ENCODE measurements at places on chromosomes 12 and 14.

DNA sequence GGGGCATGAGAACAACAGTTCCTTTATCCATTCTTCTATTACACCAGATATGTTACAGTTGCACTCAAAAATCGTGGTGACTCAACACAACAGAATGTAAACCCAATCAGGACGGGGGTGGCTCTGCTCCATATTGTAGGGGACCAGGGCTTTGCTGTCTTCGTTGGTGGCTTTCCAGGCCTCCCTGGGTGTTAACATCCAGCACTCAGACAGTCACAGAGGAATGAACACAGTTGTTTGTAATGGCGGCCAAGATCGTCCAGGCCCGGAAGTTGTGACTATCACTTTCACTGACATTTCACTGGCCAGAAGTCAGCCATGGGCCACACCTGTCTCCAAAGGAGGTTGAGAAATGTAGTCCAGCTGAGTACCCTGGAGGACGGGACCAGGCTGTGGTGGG is 204.1 kb downstream of the CACNA1C start:
- no peak for DNase-seq

GRCh38 chr14:65434216-65434850 is 21.8 kb downstream of the FUT8 start:
- DNase-seq = no peak

- peak; percentile 84 for DNase-seq
Measured at GRCh38 chr12:122895704-122896636, at the start of gene VPS37B. VPS37B (minus strand) TSS chr12:122896124; CDS start chr12:122896062, 62 bp downstream.

GRCh38 chr14:72790887-72791566 is 102.9 kb downstream of the DPF3 start:
- DNase-seq = no peak

GRCh38 chr14:73745571-73746519 is 31.7 kb upstream of the PNMA1 start:
- DNase-seq = no peak

- DNase-seq = peak; percentile 83
Measured at GRCh38 chr12:6961278-6961694, 9.2 kb downstream of the PHB2 start.

- DNase-seq = no peak
Measured at GRCh38 chr14:92040431-92041051, 682 bp upstream of the TRIP11 start.

DNA sequence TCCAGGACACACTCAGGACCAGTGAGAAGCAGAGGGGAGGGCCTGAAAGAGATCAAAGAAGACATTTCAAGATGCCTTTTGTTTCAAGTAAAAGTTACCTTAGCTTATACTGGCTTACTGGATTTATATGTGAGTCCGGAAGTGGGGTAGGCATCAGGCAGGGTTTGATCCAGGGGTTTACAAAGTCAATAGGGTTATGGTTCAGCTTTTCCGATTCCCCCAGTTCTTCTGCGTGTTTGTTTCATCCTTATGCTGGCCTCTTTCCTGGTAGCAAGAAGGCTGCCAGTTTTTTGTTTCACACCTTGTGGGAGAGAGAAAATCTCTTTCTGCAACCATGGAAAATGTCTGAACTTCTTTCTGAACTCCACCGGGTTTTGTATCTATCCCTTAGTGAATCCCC is 126.3 kb downstream of the ESRRB start:
- no peak for DNase-seq

GRCh38 chr14:61609191-61609843 is 86.0 kb upstream of the HIF1A start:
- DNase-seq = no peak

DNA sequence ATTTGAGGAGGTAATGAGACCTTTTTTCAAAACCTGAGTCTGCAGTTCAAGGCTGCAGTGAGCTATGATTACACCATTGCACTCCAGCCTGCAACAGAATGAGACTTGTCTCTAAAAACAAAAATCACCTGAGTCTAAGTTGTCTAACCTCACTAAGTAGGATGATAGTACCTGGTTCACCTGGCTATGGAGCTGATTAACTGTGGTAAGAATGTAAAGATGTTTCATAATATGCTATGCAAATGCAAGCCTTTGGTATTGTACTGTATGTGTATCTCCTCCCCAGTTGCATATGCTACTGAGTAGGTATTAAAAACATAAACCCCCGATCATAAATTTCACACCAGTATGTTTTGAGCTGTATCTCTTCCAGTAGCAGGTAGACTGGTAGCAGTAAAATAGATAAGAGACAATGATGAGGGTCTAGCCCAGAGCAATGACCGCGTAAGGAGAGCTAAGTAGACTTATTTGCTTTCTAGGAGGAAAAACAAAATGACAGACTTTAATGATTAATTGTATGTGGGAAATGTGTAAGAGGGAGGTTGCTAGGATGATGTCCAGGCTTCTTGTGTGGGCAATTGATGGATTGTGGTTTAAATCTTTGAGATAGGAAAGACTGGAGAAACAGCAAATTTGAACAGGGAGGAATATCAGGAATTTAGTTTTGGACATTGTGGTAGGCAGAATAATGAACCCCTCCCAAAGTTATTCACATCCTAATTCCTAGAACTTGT is 41.6 kb upstream of the EGLN3 start:
- DNase-seq = no peak

DNA sequence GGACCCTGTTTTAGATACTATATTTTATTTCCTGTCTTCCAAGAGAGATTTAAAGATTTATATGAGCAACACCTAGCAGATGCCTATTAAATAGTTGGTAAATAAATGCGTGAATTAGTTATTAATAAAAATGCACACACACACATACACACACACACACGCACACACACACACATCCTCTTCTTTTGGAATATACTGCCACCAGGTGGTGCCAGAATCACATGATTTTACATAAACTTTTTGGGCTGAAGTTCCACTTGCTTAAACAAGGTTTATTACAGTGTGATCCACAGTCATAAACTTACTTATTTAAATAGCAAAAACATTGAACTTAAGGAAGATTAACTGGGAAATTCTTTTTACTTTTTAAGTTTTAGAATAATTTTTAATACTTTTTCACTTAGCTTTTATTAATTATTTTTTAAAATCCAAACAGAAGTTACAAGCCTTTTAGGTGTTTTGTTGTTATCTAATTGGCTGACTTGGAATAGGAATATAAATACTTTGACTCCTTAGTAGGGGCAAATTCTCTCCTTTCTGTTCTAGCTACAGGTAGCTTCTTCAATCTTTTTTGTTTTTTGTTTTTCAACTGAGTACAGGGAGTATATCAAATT is 17.5 kb downstream of the RAD51B start:
- DNase-seq = no peak

DNA sequence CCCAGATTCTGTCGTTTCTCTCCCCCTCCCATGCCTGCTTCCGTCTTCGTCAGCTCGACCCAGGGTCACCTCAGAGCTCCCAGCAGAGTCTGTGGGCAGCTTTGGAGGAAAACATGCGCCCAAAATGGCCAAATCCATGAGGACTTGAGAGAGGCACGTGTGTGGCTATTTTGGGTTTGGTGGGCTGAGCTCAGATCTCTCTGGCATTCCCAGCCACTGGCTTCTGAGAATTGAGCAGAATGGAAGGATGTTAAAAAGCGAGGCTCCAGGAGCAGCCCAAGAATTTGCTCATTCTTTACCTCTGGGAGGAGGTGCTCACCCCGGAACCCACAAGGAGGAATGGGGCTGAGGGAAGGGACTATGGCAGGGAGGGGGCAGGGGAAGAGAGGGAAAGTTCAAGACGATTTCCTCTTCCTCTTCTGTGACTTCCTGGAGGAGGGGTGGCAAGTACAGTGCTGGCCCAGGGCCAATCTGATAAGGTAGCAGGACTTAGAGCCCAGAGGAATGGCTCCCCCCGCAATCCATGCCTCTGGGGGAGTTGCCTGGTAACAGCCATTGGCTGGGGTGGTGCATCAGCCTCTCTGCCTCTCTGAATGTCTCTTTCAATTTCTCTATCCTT is 20.1 kb downstream of the TSPAN9 start:
- DNase-seq = no peak

- no peak for DNase-seq
Measured at GRCh38 chr12:92341065-92341668, 195.5 kb upstream of the BTG1 start.

- no peak for DNase-seq
Measured at GRCh38 chr12:106999446-106999845, 12.5 kb upstream of the MTERF2 start.

DNA sequence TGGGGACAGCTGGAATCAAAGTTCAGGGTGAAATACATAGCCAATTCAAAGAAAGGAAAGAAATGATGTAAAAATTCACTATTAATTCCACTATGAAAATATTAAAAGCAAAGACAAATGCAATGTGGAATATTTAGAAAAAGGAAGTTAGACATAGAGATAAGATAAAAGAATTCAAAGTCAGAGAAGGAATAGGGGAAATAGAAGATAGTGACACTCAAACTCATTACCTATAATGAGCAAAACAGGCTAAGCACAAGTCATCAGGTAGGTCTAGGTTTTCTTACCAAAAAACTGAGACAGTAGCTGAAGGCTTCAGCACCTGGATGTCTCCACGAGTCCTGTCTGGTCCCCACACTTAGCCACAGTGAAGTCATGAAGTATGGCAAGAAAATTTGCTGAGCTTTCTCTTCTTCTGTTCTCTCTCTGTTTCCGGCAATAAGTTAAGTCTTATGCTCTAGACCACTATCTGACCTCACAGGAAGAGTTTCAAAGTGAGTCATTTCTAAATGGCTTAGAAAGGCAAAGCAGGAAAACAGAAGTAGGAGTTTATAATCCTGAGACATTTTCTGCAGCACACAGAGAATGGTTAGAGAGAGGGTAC is at the start of gene C3AR1:
TSS of gene C3AR1 (minus strand) at position 369 of the 604 bp plus-strand sequence. CDS start 6,174 bp downstream, outside the sequence.
- peak; percentile 93 for DNase-seq

DNA sequence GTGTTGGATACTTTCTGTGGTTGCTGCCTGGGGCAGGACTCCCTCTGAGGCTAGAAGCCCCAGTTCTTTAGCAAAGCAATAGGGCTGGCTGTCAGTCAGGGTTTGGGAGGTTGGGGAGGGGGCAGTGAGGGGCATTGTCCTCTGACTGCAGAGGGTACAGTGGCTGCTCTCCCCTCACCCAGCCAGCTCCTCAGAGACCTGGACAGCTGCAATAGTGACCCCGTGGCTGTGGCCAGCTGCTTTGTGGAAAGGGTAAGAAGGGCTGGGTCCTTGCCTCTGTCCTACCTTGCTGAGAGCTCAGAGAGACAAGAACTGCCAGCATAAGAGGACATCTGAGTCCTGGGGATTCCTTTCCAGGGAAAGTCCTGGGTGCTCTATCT is 25.8 kb downstream of the PLEKHG3 start:
- no peak for DNase-seq

DNA sequence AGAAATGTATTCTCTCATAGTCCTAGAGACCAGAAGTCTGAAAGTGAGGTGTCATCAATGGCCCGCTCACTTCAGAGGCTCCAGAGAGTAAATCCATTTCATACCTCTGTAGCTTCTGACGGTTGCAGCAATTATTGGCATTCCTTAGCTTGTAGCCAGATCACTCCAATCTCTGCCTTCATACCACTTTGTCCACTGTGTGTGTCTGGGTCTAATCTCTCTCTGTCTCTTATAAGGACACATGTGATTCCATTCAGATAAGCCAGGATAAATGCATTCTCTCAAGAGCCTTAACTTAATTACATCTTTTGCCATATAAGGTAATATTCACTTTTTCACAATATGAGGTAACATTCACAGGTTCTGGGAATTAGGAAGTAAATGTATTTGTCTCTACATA is 365.7 kb downstream of the GXYLT1 start:
- DNase-seq = no peak

GRCh38 chr12:79674629-79675028 is 16.1 kb downstream of the PAWR start:
- DNase-seq = no peak

DNA sequence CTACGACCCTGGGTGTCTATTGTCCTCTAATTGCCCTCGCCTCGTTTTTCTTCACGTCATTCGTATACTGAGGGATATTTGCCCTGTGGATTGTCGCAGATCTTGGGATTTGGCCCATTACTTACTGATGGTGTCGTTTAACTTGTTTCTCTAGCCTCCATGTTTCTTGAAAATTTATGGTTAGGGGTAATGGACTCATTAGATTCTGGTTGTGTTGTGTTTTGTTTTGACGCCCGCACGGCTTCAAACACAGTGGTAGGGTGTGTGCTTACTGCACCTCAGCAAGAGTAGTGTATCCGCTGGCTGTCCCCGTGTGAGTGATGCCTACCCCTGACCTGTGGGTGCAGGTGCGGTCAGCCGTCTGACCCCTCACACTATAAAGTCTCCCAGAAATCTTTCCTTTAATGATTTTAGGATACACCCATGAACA is 874 bp upstream of the RNU6-8 start:
- DNase-seq = no peak

- no peak for DNase-seq
Measured at GRCh38 chr14:103165323-103165722, 42.1 kb downstream of the TNFAIP2 start.

GRCh38 chr12:114952573-114953271 is 268.7 kb upstream of the TBX3 start:
- no peak for DNase-seq

DNA sequence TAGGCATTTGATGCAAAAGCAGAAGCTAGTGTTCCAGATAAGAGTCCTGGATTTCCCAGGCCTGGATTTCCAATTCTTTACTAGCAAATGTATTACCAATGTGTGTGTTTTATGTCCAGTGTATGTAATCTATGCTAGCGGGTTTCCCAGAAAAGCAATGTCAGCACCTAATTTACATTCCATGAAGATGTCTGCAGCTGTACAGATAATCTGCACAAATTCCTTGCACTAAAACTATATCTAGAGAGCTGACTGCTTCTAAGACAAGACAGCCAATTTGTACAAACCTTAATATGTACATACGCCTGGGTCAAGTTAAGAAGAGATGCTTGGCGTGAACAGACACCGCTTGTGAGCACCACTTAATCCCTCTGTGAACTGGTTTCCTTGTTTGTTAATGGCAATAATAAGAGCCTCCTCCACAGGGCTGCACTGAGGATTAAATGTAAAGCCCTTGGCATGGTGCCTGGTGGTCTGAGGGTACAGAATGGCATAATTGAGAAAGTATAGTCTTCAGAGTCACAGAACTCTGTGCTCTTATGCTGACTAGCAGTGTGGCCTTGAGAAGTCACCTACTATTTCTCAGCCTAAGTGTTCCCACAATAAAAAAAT is 185.6 kb downstream of the EPS8 start:
- no peak for DNase-seq

DNA sequence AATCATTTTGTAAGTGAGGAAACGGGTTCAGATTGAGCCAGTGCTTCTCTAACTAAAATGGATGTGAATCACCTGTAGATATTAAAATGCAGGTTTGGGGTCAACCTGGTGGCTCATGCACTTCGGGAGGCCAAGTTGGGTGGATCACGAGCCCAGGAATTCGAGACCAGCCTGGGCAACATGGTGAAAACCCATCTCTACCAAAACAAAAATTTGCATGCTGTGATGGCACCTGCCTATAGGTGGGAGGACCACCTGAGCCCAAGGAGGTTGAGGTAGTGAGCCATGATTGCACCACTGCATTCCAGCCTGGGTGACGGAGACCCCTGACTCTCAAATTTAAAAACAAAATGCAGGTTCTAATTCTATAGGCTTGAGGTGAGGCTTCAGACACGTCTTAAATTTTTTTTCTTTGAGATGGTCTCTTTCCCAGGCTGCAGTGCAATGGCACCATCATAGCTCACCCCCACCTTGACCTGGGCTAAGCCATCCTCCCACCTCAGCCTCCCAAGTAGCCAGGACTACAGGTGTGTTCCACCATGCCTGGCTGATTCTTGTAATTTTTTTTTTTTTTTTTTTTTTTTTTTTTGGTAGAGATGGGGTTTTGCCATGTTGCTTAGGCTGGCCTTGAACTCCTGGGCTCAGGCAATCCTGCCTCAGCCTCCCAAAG is 9.0 kb downstream of the TUBA1C start:
- DNase-seq = no peak
